Left renal cortex interstitium (tissue), 4 donors: ENCODE measurements at places on chromosomes 3 and 15. TPM values are rescaled to one million over a fixed set of nuclear protein-coding genes. Genes with fewer than 3 reads are reported as not detected.

- peak; percentile 13 for DNase-seq
These were observed 124.8 kb downstream of the SV2B start for GRCh38 chr15:91224755-91225380.

- no peak for DNase-seq
These were observed 97.3 kb downstream of the AKAP13 start for GRCh38 chr15:85477730-85478129.

GRCh38 chr3:150653110-150653561, 50.0 kb downstream of the SELENOT start:
- DNase-seq = no peak

GRCh38 chr15:42650208-42651066, 75.0 kb downstream of the STARD9 start:
- DNase-seq = peak; percentile 42

ARHGAP11A gene
- 35.8 TPM for polyA plus RNA-seq

GRCh38 chr3:98775459-98776139, 12.5 kb downstream of the ST3GAL6 start:
- no peak for DNase-seq

DNA sequence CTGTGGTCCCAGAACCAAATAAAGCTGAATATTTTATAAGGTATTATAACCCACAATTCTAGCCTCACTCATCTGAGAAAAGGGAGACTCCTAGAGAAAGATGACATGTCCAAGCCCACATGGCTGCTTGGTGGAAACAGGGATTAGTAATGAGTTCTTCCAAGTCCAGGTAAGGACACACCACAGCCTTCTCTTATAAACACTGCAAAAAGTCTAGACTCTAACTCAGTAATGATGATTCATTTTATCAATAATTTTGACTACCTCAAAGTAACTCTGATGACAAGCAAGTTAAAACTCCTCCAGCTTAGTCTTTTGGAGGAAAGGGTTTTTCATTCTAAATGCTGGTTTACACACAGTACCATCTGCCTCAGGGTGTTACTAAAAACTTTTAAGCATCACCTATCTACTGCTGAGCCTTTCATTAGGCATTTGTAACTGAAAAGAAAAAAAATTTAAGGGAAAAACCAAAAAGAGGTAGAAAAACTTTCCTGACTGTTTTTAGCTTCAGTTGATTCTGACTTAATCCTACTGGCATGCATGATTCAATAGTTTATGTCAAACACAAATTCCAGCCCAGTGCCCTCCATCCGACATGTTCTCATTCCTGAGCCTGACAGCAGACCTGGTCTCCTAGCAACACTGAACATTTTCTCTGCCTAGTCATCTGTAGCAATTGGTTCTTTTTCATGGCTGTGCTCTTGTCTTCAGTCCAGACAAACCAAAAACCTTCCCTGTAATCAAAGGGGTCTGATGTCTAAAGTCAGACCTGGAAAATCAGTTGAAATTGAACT, 43.9 kb downstream of the P3H2 start:
- DNase-seq = no peak

DNA sequence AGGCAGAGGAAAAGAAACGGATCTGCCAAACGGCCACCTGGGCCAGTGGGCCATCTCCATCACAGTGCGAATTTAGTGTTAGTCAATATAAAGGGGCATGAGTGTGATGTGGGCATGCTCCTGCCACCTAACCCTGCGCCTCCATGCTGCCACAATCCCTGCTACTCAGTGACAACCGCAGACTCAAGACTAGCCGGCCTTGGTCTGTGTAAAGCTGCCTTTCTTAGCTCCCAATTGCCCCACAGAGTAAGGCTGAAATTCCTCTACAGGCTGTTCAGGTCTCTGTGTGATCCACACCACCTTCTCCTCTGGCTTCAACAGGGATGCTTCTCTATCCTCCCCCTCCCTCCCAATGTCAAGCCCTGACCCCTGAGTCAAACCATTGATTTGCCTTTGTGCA, 269.7 kb downstream of the XXYLT1 start:
- DNase-seq = no peak

GRCh38 chr15:33720952-33721351, 247.3 kb upstream of the CHRM5 start:
- DNase-seq = no peak
